NCI-H524 treated with DMSO at 0.1 percent for 48 hours (cell line): ENCODE measurements at places on chromosomes 13 and 19.

DNA sequence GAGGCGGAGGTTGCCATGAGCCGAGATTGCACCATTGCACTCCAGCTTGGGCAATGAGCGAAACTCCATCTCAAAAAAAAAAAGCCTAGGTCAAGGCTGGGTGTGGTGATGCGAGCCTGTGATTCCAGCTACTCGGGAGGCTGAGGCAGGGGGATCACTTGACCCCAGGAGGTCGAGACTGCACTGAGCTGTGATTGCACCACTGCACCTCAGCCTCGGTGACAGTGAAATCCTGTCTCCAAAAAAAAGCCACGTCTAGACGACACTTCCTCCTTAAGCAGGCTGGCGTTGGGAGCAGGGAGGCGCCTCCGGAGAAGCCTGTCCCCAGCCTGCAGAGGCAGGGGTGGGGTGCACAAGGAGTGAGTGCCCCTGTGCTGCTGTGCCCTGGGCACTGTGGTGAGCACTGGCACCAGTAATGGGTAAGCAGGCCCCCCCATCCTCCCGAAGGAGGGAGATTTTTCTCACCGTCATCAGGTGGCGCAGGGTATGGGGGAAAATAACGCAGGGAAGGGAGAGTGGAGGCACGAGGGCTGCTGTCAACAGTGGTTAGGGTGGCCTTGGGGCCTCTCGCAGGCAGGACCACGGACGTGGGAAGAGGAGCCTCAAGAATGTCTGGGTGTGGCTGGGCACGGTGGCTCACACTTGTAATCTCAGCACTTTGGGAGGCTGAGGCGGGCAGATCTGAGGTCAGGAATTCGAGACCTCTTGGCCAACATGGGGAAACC, 706 bp downstream of the P2RY11 start:
- no peak for DNase-seq

GRCh38 chr13:113431171-113431570, 22.1 kb downstream of the ADPRHL1 start:
- no peak for DNase-seq

DNA sequence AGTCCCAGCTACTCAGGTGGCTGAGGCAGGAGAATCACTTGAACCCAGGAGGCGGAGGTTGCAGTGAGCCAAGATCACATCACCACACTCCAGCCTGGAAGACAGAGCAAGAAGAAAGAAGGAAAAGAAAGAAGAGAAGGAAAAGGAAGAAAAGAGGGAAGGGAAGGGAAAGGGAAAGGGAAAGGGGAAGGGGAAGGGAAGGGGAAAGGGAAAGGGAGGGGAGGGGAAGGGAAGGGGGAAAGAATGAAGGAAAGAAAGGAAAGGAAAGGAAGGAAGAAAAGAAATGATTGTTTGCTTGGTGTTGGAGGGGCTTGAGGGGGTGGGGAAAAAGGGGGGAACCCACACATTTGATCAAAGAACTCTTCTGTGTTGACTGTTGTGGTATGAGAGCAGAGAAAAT, 10.0 kb downstream of the PMIS2 start:
- DNase-seq = no peak

DNA sequence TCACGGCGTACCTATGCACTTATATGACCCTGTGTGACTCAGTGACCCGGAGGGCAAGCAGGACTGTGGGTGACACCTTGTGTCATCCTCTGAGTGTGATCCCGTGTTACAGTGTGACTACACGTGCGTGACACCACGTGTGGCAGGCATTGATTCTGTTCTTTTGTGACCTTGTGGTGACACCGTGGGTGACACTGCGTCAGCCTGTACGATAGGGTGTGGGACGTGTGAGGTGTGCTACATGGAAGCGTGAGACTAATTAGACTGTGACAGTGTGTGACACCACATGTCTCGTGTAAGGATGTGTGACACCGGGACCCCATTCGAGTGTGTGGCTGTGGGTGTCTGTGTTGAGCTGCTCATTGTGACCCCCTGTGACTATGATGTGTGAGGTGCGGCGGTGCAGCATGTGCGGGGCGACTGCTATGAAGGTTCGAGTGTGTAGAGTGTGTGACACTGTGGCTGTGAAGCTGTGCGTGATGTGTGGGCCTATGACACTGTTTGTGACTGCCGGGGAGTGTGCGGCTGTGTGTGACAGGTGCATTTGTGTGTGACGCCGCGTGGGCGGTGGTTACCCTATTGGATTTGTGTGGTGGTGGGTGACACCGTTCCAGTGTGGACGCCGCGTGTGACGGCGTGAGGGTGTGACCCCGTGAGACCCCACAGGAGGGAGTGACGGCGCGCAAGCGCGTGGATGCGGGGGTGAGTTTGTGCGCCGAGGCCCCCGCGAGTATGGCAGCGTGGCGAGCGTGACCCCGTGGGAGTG, 399 bp upstream of the SPTBN4 start:
- DNase-seq = no peak

- DNase-seq = no peak
Measured at GRCh38 chr19:58117841-58118575, 20.0 kb upstream of the ZSCAN18 start.

DNA sequence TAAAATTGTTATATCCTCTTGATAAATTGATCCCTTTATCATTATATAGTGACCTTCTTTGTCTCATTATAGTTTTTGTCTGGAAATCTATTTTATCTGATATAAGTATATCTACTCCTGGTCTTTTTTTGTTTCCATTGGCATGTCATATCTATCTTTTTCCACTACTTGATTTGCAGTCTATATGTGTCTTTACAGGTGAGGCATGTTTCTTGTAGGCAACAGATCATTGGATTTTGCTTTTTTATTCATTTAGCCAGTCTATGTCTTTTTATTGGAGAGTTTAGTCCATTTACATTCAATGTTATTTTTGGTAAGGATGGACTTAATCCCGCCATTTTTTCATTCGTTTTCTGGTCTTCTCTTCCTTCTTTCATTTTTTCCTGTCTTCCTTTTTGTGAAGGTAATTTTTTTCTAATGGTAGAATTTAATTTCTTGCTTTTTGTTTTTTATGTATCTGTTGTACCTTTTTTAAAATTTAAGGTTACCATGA, 13.5 kb upstream of the ZNF823 start:
- no peak for DNase-seq

DNA sequence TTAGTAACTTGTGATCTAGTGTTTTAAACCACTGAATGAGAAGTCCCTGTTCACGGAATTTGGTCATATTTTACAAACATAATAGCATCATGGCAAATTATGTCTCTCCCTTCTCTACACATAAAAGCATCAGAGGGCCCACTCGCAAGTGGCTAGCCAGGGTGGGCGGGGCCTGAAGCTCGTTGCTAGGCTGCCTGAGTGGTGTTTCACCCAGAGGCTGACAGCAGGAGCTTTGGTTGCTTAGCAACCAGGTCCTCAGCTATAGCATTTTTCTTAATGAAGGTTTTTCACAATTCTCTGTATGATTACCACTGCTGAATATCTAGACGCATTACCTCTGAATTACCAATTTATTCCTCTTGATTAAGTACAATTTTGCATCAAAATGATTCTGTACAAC, 126.5 kb downstream of the NALCN start:
- peak; percentile 34 for DNase-seq

DNA sequence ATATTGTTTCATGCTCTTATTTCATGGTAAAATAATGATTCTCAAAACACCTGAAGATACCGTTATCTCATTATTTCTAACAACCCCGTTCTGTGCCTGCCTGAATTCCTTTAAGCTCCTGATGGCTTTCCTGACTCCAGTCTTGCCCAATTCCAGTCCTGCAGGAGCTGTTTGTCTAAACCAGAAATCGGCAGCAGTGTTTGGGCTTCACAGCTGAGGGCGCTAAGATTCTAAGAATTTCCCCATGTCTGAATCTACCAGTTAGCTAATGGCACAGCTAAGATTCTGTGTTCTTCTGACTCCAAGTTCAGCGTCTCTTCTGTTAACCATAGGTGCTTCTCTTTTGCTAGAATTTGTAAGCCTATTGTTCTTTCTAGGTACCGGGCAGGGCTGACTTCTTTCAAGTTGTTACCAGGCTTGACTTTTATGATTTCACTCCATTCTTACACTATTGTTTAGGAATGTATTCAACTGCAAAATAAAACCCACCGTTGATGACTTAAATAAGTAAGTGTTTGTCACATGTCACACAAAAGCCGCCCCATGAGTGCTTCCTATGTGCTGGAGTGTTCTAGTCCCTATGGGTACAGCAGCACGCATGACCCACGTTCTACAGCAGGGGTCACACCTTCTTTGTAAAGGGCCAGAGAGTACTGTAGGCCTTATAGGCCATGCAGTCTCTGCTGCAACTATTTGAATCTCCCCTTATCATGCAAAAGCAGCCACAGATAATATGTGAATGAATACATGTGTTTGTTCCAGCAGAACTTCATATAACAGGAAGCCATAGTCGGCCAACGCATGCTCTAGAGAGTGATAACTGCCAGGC, 168.3 kb upstream of the RNF113B start:
- no peak for DNase-seq

DNA sequence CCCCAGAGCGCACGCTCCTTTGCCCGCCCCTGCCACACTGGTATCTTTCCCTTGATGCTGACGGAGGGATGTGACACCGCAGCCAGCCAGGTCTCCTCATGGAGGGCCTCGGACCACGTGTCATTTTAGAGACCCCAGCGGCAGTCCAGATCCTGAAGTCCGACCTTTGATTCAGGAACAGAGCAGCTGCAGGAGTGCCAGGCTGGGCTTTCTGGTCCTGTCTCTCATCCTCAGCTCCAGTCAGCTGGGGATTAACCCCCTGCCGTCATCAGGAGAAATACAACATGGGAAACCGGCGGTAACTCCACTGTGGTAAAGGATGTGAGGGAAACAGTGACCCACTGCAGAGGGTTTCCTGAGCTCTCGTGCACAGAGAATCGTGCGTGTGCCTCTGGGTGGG, 140.6 kb downstream of the SIPA1L3 start:
- peak; percentile 67 for DNase-seq

- no peak for DNase-seq
Measured at GRCh38 chr13:33138441-33138840, 122.2 kb downstream of the KL start.

- DNase-seq = no peak
Measured at GRCh38 chr19:29771708-29772414, 39.9 kb upstream of the CCNE1 start.

DNA sequence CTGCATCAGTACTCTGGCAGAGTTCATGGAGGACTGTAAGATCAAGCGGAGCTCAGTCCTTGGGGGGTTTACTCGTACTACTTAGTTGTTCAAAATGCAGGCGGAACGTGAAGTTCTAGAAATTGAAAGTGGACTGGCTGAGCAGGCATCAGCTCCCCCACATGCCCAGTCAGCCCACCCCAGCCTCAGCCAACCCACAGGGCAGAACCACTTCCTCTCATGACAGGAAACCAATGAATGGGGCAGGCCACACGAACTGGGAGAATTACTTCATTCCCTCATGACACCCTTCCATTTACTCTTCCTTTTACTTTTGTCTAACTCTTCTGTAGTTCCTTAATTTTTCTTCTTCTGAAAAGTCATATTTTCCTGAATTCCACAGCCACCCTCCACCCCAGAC, 71.9 kb downstream of the FLT1 start:
- DNase-seq = no peak

DNA sequence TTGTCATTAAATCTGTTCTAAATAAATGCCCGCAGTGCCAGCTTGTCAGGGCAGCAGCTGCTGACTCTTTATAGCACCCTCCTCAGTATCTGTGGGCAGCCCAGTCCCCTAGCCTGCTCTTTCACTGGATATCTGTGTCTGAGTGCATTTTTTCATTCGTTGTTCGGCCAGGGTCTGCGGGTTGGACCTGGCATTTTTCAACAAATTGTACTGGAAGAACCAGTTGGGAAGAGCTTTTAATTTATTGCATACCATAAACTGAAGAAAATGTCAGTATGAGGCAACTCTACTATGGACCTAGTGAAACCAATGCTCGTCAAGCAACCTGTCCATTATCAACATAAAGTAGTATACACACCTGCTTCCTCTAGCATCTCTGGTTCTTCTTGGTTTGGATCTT, 8.6 kb downstream of the NLRP13 start:
- no peak for DNase-seq

- no peak for DNase-seq
Measured at GRCh38 chr13:50290186-50290585, 274.9 kb downstream of the KCNRG start.

DNA sequence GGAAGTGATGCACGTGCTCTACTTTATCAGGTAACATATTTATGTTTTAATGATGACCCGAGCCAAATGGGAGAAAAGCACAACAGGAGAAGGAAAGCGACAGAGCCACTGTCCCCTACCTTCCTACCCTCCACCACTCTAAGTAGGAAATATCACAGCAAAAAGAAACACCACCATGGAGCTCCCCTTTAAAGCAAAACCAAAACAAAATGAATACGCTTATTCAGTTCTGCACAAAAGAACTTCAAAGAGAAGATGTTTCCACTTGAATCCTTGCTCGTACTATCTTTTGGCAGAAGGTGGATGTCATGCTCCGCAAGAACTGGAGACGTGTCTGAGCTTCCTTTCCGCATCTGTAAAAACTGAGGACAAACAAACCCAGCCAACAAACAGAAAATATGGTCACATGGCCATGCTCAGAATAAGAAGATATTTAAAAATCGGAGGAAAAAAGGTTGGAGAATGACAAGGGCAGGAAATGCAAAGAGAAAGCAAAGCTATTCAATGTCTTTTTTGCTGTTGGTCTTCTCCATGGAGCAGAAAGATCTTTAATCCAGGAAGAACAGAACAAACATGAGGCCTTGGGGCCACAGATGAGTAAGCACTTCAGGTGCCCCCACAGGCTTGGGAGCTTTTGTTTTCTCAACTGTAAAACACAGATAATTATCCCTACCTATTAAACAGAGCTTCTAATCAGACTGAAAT, 19.5 kb downstream of the N4BP2L1 start:
- DNase-seq = no peak

- DNase-seq = no peak
Measured at GRCh38 chr19:37519890-37520289, 13.2 kb downstream of the ZNF793 start.

DNA sequence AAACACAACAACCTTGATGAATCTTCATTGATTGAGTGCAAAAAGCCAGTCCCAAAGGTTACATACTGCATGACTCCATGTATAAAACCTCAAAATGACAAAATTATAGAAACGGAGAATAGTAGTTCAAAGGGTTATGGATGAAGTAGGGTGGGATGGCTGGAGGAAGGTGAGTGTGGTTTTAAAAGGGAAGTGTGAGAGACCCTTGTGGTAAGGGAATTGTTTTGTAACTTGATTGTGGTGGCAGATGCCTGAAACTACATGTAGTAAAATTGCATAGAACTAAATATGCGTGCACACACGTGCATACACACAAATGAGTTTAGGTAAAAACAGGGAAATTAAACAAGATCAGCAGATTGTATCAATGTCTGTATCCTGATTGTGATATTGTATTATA, 340.7 kb downstream of the MTUS2 start:
- DNase-seq = no peak

GRCh38 chr13:20185366-20186056, 7.2 kb downstream of the GJB2 start:
- peak; percentile 81 for DNase-seq
